ENCODE measurements at places on chromosomes 12 and 14.
A peak's percentile ranks its signal among the peaks of the same experiment; 100 is the strongest.

- ATAC-seq: no peak
These were observed 20.9 kb downstream of the FRS2 start for GRCh38 chr12:69490920-69491643.

DNA sequence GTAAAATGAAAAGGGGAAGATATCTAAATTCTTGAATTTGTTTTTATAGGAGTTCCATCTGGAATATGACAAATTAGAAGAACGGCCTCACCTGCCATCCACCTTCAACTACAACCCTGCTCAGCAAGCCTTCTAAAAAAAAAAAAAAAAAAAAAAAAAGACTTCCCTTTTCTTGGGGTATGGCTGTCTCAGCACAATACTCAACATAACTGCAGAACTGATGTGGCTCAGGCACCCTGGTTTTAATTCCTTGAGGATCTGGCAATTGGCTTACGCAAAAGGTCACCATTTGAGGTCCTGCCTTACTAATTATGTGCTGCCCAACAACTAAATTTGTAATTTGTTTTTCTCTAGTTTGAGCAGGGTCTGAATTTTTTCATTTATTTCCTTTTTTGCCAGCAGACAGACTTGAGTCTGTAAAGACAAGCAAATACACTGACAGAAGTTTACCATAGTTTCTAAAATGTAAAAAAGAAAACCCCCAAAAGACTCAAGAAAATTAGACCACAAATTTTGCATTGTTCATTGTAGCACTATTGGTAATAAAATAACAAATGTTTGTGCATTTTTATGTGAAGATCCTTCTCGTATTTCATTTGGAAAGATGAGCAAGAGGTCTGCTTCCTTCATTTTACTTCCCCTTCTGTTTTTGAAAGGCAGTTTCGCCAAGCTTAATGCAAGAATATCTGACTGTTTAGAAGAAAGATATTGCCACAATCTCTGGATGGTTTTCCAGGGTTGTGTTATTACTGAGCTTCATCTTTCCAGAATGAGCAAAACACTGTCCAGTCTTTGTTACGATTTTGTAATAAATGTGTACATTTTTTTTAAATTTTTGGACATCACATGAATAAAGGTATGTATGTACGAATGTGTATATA, 12.1 kb upstream of the KCNMB4 start:
- no peak for ATAC-seq

- peak; percentile 70 for ATAC-seq
These were observed 33.8 kb upstream of the SMUG1 start for GRCh38 chr12:54222609-54223008.

DNA sequence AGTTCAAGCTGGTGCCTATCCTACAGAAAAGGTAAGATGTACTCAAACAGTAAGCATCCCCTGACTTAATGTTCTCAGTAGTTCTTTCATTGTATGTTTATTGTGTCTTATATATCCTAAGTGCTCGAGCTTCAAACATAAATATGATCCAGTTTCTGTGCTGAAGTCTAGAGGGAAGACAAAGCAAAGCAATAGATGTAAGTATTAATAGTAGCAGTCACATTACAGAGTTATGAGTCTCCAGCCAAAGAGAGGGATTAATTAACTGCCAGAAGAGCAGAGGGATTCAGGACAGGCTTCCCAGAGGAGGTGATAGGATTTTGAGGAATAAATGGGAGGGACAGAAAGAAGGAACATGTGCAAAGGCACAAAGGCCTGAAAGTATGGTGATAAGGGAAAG, 1.4 kb downstream of the NGDN start:
- no peak for ATAC-seq

GRCh38 chr12:51837286-51837685, 11.2 kb downstream of the FIGNL2 start:
- ATAC-seq: no peak

DNA sequence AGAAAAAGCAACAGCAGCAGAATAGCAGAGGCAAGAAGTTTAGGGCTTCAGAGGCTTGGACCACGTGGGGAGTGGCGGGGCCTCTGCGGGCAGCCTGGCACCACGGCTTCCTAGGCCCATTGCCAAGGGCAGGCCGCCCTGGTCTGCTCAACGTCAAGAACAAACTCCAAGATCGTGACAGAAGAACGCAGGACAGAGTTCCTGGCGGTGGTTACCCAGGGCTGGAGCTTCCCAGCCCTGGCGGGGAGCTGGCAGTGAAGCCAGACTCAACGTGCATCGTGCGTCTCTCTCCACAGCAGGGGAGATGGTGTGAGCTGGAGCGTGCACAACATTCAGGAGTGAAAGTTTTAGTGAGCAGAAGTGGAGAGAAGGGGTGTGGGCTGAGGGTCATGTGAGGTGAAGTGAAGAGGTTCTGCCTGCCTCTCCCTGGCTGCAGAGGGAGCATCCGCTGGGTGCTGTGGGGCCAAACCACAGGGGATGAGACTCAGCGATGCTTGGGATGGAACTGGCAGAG, 13.9 kb upstream of the CACNA2D4 start:
- peak; percentile 83 for ATAC-seq

GRCh38 chr12:91958816-91959215, 186.8 kb downstream of the BTG1 start:
- ATAC-seq: peak; percentile 75

GRCh38 chr12:75337905-75338304, 3.4 kb downstream of the GLIPR1L1 start:
- ATAC-seq: no peak

GRCh38 chr14:101851736-101852405, 90.4 kb downstream of the PPP2R5C start:
- ATAC-seq: no peak

- peak; percentile 54 for ATAC-seq
These were observed 187.2 kb upstream of the NEDD1 start for GRCh38 chr12:96719660-96720362.

DNA sequence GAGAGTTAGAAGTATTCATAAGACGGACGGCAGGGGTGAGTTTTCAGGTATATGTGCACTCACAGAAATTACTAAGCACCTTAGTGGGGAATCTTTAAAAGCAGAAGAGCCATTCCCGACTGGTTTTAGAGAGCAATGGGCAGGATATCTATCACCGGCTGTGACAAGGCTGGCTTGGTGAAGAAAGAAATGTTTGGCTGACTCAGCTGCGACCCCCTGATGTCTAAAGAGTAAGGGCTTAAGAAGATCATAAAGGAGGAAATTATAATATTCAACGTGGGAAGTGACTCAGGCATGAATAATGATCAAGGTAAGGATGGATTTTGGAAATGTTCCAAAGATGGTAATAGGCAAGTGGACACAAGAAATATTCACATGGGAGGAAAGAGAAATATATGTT, 407.6 kb downstream of the TMEM132D start:
- no peak for ATAC-seq

DNA sequence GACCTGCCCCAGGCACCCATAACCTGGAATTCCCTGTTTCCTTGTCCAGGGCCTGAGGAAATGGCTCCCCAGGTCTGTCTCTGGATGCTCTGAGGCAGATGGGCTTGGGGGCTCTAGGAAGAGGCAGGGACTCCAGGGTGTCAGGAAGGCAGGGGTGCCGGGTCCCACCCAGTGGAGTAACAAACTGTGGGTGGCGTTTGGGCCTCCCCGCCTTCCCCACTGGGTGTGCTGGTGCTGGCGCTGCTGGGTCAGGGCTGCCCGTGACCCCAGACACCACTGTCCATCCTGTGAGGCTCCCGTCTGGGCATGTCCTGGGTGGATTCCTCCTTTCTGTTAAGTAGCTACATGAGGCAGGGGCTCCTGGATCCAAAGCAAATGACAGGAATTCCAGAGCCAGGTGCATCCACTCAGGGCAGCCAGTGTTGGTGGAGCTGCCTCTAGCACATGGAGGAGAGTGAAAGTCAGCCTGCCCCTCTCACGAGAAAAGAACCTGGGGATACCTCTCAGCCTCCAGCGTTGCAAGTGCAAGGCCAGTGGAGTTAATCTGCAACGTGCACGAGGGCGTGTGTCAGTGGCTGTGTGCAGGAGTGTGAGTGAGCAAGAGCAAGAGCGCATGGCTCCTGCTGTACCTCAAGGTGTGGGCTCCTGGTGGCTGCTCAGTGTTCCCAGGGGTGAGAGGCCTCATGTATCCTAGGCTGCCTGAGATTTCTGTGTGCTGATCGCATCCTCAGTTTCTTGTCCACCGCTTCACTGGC, 403.1 kb downstream of the TMEM121 start:
- ATAC-seq: no peak

DNA sequence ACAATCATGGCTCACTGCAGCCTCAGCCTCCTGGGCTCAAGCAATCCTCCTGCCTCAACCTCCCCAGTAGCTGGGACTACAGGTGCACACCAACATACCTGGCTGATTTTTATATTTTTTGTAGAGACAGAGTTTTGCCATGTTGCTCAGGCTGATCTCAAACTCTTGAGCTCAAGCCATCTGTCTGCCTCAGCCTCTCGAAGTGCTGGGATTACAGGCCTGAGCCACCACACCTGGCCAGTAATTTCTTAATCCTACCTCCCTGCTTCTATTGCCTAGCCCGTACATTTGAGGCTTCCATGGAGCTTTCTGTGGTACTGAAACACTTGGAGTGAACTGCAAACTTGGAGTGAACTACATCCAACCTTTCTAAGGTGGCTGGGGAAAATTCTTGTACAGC, 20.7 kb downstream of the SLC35E3 start:
- no peak for ATAC-seq

DNA sequence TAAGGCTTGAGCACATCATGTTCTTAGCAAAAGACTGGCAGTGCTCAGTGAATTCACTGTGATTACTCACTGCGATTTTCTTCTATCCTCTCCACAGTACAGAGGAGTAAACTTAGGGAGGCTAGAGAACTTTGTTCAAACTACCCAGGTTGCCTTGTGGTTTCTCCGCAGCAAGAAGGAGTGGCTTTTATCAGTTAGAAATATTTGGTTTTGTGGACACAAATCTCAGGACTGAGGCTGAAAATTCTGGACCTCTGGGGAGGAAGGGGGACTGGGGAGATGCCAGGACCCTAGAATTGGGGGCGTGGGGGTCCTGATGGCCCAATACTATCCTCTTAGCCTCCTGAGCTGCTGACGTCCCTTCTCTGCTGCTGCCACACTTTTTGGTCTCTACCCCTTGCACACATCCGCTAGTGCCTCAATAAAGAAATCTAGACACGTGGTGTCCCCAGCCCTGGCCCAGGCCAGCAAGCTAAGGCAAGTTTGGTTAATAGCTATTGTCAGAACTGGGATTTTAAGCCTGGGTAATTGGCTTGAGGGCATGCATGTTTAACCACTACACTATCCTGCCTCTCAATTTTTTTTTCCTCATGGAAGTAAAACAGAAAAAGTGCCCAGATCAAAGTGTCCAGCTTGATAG, 842 bp downstream of the OAS2 start:
- ATAC-seq: no peak

DNA sequence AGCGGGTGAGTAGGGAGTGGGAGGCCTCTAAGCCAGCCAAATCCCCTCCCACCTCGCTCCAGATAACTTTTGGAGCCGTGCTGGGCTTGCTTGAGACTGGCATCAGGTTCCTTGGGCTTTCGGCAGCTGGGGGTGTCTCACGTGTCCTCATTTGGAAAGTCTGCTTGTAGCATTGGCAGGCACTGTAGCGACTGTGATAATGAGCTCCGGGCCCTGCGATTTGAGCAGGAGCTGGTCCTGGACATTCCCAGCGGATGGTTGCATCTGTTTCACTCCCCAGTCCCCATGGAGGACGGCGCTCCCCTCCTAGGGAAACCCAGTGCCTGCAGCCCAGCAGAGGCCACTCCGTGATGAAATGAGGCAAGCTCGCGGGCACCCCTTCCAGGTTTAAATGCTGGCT, 49.4 kb downstream of the DGLUCY start:
- ATAC-seq: no peak

- no peak for ATAC-seq
These were observed 49.8 kb downstream of the CKAP4 start for GRCh38 chr12:106197906-106198623.

GRCh38 chr12:100375038-100375735, 18.3 kb downstream of the SLC17A8 start:
- ATAC-seq: peak; percentile 38

DNA sequence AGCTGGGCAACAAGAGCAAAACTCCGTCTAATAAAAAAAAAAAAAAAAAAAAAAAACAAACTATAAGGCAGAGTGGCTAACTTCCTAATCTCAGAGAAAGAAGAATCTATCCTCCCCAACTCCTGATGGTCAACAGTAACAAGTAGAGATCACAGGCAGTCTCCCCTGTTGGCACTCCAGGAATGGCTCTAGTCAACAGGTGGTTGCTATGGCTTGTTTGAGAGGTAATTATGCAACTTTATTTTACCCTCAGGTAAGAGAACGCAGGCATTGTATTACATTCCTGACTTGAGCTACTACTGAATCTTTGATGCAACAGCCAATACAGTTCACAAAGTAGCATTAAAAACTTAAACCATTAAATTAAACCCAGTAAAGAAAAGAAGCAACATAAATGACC, 180.3 kb downstream of the DICER1 start:
- no peak for ATAC-seq

GRCh38 chr14:75361751-75362433, 65.9 kb upstream of the JDP2 start:
- no peak for ATAC-seq

GRCh38 chr14:31895206-31895605, 181.9 kb upstream of the ARHGAP5 start:
- peak; percentile 75 for ATAC-seq

GRCh38 chr14:81970307-81970706, 436.7 kb upstream of the SEL1L start:
- ATAC-seq: no peak

DNA sequence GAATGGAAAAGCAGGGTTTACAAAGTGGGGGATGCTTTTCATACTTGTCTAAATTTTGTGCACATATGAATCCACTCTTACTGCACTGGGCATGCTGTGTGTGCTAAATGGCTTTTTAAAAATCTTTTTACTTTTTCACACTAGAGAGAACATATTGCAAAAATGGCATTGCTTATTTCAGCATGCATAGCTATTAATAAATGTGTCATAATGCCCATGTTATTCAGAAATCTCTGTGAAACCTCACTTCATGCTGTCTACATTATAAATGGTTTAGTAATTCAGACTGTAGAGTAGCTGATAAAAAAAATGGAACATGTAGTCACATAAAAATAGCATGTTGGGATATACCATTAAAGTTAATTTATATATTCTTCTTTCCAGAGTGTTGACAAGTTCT, 593.8 kb downstream of the RPL10L start:
- no peak for ATAC-seq

DNA sequence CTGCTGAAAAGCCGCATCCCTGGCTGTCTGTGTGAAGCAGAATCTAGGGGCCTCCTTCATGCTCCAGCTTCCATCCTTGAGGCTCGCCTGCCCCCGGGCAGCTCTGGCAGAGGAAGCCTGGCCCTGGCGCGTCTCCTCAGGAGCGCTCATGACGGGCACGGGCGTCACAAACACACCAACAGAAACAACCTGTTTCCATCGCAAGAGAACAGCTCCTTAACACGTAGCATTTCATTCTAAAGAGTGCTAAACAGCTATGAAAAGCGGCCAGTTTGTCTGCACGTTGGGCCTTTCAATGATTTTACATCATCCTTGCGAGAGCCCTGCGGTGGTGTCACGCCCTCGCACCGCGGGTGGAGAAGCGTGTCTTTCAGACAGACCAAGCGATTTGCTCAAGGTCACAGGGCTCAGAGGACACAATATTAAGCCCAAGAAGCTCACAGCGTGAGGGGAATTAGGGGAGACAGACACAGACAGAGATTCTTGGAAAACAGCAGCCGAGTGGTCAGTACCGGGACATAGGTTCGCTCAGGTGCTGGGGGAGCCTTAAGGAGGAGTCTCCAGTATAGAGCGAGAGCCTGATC, 4.9 kb downstream of the ADGRD1 start:
- ATAC-seq: no peak

GRCh38 chr14:62209287-62209899, 447.2 kb downstream of the SNAPC1 start:
- ATAC-seq: peak; percentile 91

- no peak for ATAC-seq
These were observed 15.3 kb upstream of the BDKRB2 start for GRCh38 chr14:96189281-96189711.
